Stimulated activated CD4-positive, alpha-beta T cell treated with anti-CD3 and anti-CD28 coated beads, Interleukin-4, amount 100 ng/mL, for 1 hour (primary cell): ENCODE measurements at places on chromosomes 4 and X.
A peak's percentile ranks its signal among the peaks of the same experiment; 100 is the strongest.

DNA sequence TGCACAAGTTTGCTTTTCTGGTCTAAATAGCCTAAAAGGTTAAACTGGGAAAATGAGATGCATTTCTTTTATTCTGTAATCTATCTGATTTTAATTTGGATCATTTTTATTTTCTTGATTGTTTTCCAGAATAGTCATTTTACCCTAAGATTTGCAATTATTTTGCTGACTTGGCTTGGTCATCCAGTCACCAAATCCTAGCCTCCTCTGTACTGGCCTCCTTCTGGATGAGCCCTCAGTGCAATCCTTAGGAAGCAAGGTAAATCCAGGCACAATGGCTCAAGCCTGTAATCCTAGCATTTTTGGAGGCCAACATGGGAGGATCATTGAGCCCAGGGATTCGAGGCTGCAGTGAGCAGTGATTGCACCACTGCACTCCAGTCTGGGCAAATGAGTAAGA, 9.2 kb downstream of the EREG start:
- no peak for DNase-seq

DNA sequence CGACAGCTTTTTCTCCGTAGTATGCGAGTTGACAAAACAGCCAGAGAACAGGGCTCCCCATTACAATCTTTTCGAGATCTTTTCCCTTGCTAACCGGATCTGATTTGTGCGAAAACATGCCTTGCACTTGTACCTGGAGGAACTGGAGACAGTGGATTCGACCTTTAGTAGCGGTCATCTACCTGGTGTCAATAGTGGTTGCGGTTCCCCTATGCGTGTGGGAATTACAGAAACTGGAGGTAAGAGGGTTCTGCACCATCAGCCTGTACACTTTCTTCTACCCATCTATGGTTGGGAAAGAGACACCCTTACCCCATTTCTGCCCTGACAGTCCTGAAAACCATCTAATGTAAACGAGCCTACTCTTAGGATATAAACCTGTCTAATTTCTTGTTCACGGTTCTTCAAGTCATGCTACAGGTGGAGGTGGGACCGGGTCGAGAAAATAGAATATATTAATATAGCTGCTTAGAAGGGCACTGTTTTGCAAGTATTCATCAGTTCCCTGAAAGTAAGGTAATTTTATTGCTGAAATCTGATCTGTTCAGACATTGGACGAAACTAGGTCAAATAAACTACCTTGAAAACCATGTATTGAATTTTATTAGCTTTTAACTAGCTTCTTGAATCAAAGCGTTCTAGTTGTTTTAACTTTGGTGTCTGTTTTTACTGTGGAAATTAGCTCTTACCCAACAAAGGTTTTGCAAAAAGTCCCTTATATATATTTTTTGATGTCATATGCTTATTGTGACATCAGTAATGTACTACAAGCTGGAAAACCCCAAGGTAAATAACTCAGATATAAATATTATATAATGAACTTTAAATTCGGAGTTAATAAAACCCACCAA, 869 bp downstream of the TMEM184C start:
- DNase-seq: no peak

DNA sequence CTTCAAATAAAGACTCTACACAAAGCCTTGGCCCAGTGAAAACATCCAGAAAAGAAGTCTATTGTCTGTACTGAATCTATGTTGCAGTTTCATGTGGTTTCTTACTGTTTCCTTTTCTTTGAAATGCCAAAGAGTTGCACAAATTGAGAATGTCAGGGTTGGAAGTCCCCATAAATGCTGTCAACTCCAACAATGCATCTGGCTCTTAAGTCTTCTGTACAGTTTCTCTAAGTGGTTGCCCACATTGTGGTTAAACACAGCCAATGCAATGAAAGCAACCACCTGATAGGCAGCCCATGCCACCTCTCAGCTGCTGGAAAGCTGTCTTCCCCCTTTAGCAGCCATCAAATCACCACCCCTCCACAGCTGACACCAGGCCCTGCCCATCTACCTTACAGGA, 67.2 kb upstream of the C1GALT1C1 start:
- DNase-seq: peak; percentile 9

- DNase-seq: no peak
Measured at GRCh38 chrX:148647651-148648050, 147.2 kb downstream of the AFF2 start.

DNA sequence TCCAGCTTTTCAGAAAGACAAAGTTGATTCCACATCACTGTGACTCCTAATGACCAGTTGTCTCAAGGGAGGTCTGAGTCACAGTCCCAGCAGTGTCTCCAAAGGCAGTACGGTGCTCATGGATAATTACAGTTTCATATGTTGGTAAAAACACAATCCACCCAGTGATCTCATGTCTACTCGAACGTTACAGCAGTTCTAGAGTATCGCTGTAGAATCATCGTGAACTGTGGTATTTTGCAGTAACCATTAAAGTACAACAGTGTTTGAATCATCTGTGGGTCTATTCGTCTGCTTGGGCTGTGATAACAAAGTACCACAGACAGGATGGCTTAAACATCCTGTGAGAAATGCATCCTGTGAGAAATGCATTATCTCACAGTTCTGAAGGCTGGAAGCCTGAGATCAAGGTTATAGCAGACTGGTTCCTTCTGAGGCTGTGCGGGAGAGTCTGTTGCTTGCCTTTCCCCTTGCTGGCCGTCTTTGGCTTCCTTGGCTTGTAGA, 121.1 kb upstream of the SORBS2 start:
- DNase-seq: no peak

DNA sequence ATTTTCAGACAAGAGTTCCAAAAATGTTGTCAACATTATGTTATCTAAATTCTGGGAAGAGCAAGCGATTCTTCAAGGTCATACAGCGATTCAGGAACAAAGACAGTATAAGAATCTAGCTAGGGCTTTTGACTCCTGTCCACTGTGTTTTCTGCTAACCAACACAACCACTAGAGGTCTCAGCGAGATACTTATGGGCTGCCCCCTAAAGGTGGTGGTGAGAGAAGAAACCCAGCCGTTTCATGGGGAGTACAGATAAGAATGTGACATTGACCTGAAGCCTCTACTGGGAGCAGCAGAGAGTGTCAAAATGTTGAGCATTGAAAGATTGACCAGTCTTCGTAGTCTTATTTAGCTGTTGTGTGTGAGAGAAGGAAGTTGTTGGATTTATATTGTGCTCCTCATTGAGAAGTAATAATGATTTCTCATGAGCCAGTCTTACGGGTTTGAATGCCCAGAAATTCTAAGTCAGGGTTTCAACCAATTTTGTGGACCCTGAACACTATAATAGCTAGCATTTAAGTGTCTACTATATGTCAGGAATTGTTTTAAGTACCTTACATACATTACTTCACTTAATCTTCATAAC, 168.3 kb downstream of the SPRY1 start:
- DNase-seq: peak; percentile 9

GRCh38 chr4:137572647-137573046, 40.4 kb upstream of the PCDH18 start:
- DNase-seq: no peak

GRCh38 chr4:182885738-182886077, 31.5 kb downstream of the DCTD start:
- DNase-seq: no peak

GRCh38 chr4:187046471-187046870, 322.8 kb upstream of the FAT1 start:
- DNase-seq: no peak

GRCh38 chrX:70720721-70721120, 187.8 kb downstream of the TEX11 start:
- no peak for DNase-seq

- DNase-seq: no peak
Measured at GRCh38 chr4:180993244-180993836, 1249.9 kb upstream of the TENM3 start.

- no peak for DNase-seq
Measured at GRCh38 chr4:36844448-36844847, 400.1 kb upstream of the NWD2 start.

GRCh38 chr4:113835005-113835404, 73.5 kb upstream of the CAMK2D start:
- DNase-seq: no peak

GRCh38 chrX:68989456-68989855, 160.6 kb downstream of the EFNB1 start:
- DNase-seq: no peak

DNA sequence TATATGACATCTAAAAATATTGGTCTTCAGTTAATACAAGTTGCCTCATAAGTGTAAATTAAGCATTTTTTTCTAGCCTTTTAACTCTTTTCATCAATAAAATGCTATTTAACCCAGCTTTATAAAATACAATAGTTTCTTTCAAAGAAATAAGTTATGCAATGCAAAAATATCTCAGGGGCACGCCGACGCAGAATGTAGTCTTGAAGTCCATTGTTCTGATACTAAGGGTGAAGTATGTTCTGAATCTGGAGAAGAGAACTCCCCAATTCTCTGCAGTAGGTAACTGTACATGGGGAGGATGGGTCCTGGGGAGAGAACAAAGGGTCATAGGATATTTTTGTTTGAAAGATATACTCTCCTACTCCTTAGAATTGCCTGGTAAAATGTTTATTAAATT, 256.6 kb upstream of the NDST4 start:
- DNase-seq: no peak

- no peak for DNase-seq
Measured at GRCh38 chr4:144449611-144450010, 196.3 kb upstream of the HHIP start.
